ENCODE measurements at places on chromosomes 7 and 10.

- DNase-seq: no peak
Observed at GRCh38 chr7:44073664-44074348, 8.4 kb upstream of the PGAM2 start.

GRCh38 chr10:43024524-43024923 lies 52.3 kb upstream of the RET start:
- DNase-seq: no peak

DNA sequence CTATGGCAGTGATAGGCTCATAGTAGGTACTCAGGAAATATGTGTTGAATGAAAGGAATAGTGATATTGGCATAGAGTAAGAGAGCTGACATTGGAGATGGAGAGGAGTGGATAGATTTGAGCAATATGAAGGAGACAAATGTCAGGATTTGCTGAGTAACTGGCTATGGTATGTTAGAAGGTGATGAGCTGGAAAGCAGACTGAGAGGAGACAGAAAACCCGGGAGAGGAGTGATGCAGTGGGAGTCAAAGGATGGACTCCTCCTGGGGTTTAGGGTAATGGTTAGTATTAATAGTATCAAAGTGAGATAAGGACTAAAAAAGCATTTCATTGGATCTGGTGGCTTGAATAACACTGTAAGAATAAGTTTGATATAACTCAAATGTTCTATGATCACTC lies 64.8 kb downstream of the CD36 start:
- DNase-seq: no peak

GRCh38 chr7:6545398-6546126 lies 5.7 kb downstream of the GRID2IP start:
- DNase-seq: no peak

- DNase-seq: no peak
Observed at GRCh38 chr10:132684164-132684891, 101.6 kb downstream of the NKX6-2 start.

GRCh38 chr7:107684947-107685463 lies 24.4 kb downstream of the SLC26A4 start:
- no peak for DNase-seq

- DNase-seq: no peak
Observed at GRCh38 chr10:132878091-132878729, 64.2 kb downstream of the CFAP46 start.

DNA sequence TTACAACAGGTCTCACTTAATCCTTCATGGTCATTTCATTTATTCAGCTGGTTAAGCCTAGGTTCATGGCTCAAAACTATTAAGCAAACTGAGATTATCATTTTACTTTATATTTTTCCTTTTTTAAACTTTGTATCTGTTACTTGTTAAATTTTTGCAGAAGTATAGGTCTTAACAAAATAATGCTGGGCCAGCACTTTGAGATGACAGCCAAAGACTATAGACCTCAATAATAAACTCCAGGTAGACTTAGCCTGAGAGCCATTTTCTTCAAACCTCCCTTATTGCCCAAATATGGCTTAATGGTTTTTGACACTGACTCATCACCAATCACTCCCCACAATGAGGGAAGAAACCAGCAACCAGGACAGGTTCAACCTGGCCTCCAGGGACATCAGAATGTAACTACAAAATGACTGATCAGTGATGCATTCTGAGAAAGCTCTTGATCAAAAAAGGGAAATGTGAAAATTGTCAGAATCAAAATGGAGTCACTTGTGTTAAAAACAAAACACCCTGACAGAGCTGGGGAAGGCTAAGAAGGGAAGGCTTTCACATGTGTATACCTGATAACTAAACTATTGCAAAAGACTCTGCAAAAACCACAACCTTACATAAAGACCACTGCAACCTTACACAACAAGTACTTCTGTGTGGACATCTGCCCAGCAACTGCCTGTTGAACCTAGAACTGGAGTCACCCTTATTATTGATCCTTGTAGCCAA lies 2.1 kb upstream of the CCDC126 start:
- no peak for DNase-seq

DNA sequence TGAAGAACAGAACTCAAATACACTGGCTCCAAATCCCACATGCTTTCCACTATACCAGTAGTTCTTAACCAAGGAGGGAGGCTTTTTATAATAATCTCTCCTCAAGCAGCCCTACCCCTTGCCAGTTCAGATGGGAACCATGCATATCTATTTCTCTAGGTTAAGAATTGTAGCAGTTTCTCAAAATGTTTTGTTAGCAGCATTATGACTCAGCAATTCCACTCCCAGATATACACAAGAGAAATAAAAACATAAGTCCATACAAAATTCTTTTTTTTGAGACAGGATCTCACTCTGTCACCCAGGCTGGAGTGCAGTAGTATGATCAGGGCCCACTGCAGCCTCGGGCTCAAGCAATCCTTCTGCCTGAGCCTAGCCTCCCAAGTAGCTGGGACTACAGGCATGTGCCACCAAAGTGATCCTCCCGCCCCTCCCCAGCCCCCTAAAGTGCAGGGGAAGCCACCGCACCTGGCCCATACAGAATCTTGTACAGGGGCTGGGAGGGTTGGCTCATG lies 18.1 kb downstream of the YWHAG start:
- DNase-seq: no peak
